RWPE2 (cell line): ENCODE measurements at places on chromosomes 1 and 21.

DNA sequence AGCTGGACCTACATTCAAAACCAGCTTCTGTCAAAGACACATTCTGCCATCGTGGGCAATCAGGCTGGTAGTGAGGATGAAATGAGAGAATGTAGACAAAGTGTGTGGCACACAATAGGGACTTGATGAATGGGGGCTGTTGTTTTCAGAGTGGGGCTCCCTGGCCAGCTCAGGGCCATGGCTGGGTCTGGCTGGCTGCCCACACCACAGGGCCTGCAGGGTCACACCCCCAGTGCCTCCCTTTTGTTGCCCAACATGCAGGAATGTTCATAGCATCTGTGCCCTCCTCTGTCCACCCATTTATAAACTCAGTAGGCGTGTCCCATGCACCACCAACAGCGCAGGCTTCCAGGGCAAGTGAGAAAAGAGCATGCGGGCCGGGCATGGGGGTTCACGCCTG is 20.8 kb upstream of the ECE1 start:
- DNase-seq = no peak

GRCh38 chr1:219999821-220000220 is 46.5 kb downstream of the EPRS1 start:
- no peak for DNase-seq

DNA sequence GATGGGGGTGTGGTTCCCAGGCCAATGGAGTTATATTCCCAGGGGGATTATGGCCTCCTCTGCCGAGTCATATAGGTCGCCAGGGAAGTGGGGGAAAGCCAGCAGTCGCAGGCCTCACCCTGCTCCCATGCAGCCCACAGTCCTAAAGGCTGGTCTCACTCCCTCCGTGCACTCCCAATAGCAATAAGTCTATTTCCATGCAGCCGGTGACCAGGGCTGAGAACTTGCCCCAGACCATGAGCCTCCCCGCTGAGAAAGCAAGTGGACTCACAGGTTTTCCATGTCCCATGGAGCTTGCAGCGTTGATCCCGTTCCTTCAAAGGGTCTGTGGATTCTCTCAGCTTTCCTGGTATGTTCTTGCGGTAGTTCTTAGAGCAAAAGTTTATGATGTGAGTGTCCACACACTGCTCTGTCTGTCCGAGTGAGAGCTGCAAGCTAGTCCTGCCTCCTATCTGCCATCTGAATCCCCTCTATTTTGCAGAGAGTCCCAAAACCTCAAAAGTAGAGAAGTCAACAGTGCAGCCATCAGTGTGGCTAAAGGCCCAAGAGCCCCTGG is 81.7 kb upstream of the TMPRSS2 start:
- no peak for DNase-seq

GRCh38 chr1:85448358-85448757 is 16.6 kb downstream of the DDAH1 start:
- DNase-seq = no peak

DNA sequence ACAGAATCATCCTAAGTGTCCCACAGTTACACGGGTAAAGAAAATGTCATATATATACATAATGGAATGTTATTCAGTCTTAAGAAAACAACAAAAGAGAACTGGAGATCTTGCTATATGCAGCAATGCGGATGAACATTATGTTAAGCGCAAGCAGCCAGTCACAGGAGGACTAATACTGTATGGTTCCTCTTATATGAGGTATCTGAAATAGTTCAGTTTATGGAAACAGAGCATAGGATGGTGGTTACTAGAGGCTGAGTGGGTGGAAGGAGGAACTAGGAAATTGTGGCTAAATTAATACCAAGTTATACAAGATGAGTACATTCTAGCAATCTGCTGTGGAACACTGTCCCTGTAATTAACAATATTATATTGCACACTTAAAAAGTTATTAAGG is 834.3 kb downstream of the KCNT2 start:
- DNase-seq = no peak

DNA sequence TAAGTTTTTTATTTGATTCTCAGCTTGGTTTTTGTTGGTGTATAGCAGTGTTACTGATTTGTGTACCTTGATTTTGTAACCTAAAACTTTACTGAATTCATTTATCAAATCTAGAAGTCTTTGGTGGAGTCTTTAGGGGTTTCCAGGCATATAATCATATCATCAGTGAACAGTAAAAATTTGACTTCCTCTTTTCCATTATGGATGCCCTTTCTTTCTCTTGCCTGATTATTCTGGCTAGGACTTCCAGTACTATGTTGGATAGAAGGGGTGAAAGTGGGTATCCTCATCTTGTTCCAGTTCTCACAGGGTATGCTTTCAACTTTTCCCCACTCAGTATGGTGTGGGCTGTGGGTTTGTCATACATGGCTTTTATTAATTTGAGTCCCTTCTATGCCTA is 23.6 kb upstream of the MAB21L3 start:
- DNase-seq = no peak

GRCh38 chr1:27489501-27489972 is 430 bp downstream of the WASF2 start:
- no peak for DNase-seq

DNA sequence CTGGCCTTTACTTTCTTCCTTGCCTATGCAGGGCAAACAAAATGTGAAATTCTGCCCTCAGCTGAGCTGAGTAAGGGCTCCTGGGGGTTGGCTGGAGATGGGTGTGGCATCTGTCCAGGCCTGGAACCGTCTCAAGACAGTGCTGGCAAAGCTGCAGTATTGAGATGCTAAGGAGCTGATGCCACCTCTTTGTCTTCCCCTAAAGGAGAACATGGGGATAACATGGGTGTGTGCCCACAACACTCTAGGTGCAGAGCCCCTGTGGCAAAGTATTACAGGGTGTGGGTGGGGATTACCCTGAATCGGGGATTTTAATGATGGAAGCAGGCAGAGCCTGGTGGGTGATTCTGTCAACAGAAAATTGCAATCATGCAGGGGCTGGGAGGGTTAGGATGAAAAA is 2.5 kb upstream of the ST3GAL3 start:
- DNase-seq = no peak

- no peak for DNase-seq
Observed at GRCh38 chr1:112735752-112736151, 20.6 kb upstream of the PPM1J start.
